A549 treated with DMSO at 1 μM for 4 hours (cell line): ENCODE measurements at places on chromosomes 4 and X. TPM values are rescaled to one million over a fixed set of nuclear protein-coding genes. Genes with fewer than 3 reads are reported as not detected.

The PRPS1 gene
- total RNA-seq, result 100 to 115 TPM (median 105 TPM) in 5 replicates

The CPLX1 gene
- 0.24 to 0.68 TPM (median 0.55 TPM) in 5 replicates for total RNA-seq

The SUPT20HL1 gene
- not detected in 5 replicates for total RNA-seq

The NPY1R gene
- total RNA-seq, result 0.03 to 0.09 TPM (median 0.06 TPM) in 4 of 5 replicates, not detected in the other

The SMIM10L2A gene
- total RNA-seq, result 0.17 to 0.29 TPM (median 0.17 TPM) in 5 replicates

The CFP gene
- 0.25 to 0.65 TPM (median 0.53 TPM) in 5 replicates for total RNA-seq

The ITIH6 gene
- not detected in 5 replicates for total RNA-seq

The PSAPL1 gene
- 0.07 to 0.17 TPM (median 0.09 TPM) in 5 replicates for total RNA-seq

The SULT1E1 gene
- total RNA-seq, result not detected in 5 replicates
